Esophagus squamous epithelium (tissue), 5 donors: ENCODE measurements at places on chromosomes 16 and 17. TPM values are rescaled to one million over a fixed set of nuclear protein-coding genes. Genes with fewer than 3 reads are reported as not detected.

The MYL4 gene
- total RNA-seq, result not detected

The NPIPA8 gene
- 19.4 TPM for total RNA-seq

The SLC16A6 gene
- 9.2 TPM for total RNA-seq

The KRTAP3-2 gene
- not detected for total RNA-seq

The AOC3 gene
- 3.6 TPM for total RNA-seq

The MEIOB gene
- total RNA-seq, result not detected

The FBXO39 gene
- total RNA-seq, result 1.3 TPM

The CETP gene
- not detected for total RNA-seq

The IL17C gene
- total RNA-seq, result not detected

The TBC1D3E gene
- total RNA-seq, result not detected
